ENCODE measurements at places on chromosomes 2 and 18.
A peak's percentile ranks its signal among the peaks of the same experiment; 100 is the strongest.

DNA sequence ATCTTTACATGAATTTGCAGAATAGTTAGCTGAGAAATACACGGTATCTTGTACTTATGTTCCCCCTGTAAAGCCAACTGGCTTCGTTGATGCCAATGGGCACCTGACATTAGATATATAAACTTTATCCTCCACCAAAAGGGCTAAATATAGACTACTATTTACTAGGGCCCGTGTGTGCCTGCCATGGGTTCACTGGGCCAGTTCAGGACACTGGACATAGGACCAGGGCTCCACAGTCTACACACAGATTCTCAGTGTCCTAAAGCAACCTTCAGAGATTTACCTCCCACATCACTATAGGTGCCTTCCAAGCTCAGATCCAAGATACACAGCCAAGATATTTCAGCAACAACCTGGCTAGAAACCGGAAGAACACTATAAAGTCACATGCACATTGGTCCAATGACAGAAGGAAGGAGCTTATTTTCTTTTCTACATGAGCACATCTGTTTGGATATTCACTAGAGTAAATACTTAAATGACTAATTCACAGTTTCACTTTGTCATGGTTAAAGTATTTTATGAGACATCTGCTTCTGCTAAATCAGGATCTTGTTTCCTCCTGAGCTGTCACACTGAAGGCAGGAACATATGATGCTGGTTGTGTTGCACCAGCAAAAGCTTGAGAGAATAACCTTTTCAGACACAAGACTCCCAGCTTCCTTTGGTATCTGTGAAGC lies 95.1 kb downstream of the MYO5B start:
- DNase-seq, result no peak

DNA sequence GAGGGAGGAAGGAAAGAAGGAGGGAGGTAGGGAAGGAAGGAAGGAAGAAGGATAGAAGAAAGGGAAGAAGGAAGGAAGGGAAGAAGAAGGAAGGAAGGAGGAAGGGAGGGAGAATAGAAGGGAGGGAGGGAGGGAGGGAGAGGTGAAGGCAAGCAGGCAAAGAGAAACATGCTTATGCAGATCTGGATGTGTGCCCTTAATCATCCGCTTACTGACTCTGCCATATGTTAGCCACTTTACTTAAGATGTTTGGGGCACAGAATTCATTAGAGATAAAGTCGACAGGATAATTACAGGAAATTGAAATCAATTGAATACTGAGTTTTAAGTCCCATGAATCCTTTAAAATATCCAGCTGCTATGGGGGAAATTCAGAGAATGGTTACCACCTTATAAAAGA lies 334.2 kb downstream of the GRB14 start:
- no peak for DNase-seq

- no peak for DNase-seq
Measured at GRCh38 chr2:116754381-116755101, 1060.0 kb upstream of the DDX18 start.

DNA sequence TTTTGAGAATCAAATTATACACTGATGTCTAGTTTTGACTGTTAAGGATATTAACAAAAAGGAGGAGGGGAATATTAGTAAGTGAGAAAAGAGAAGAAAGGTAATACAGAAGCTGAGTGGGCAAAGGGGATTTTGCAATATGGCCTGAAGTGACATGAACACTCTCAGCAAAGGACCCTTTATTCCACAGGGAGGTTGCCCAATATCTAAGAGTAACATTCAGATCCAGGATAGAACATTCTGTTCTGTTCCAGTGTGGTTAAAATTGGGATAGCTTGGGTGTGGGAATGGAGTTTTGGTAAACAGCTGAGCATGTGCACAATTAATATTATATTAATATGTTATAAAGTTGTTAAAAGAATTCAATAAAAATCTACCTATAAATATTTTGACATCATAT lies 120.1 kb downstream of the ZNF385B start:
- DNase-seq, result no peak

DNA sequence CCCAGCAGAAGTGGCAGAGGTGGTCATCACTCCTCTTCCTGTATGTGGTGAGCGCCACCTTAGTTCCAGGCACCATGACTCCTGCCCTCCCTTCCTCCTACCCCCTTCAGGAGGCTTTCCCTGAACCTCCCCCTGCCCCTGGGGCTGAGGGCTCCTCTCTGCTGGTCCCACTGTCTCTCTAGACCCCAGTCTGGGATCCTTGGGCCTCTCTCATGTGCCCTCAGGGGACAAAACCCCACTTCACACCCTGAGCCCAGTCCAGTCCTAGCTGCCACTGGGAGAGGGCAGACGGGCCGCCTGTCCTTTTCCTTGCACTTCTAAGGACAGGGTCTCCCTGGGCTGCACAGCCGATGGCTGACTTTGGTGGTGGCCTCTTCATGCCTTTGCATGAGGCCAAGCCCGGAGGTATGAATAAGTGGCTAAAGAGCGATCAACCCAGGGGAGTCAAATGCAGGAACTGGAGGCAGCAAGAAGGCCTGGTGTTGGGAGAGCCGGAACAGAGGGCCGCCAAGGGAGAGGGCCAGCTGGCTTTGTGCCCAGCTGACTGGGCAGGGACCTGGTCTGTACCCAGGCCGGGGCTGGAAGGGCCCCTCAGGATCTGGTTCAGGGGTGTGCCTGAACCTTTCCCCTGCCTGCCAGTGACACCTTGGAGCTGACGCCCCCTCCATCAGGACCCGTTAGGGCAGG lies 29.5 kb downstream of the GLI2 start:
- DNase-seq, result no peak

- peak; percentile 62 for DNase-seq
Measured at GRCh38 chr18:62523631-62524439, 1.0 kb downstream of the ZCCHC2 start.

GRCh38 chr2:158810731-158811460 lies 15.8 kb downstream of the DAPL1 start:
- DNase-seq, result no peak

- DNase-seq, result no peak
Measured at GRCh38 chr2:124325667-124326440, 300.8 kb downstream of the CNTNAP5 start.

DNA sequence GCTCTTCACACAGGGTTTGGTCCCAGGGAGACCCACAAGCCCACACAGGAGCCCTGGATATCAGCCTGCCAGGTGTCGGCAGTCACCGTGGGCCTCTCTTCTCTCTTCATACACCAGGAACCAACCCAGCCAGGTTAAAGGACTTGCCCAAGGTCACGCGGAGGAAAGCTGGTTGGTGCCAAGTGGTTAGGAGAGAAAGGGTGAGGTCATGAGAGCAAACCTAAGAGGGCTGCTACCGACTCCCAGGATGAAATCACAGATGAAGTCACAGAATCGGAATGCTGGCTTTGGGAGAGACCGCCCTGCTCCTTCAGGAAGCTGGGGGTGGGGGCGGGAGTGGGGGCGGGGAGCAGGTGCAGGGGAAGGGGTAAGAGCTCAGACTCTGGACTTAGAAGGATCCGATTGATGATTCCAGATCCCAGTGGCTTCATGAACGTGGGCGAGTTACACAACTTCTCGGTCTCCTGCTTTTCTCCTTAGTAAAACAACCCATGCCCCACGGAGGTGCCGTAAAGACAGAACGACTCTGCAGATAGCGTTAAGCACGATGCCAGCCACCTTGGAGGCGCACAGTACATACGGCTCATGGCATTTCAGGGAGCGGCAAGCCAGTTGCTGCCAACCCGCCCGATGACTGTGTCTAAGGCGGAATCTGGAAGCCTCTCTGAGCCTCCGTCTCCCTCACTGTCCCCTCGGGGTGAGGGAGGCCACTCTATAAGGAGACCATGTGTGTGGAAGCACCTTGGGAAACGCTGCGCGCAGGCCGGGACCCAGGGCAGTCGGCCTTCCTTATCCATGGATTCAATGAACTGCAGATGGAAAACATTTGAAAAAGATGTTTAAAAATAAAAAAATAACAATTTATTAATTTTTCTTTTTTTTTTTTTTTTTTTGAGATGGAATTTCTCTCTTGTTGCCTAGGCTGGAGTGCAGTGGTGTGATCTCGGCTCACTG lies 23.0 kb upstream of the TAF1B start:
- no peak for DNase-seq

GRCh38 chr2:139798391-139798790 lies 1018.2 kb upstream of the NXPH2 start:
- DNase-seq, result no peak

- DNase-seq, result no peak
Measured at GRCh38 chr2:227406177-227407031, 18.7 kb upstream of the SCYGR1 start.

DNA sequence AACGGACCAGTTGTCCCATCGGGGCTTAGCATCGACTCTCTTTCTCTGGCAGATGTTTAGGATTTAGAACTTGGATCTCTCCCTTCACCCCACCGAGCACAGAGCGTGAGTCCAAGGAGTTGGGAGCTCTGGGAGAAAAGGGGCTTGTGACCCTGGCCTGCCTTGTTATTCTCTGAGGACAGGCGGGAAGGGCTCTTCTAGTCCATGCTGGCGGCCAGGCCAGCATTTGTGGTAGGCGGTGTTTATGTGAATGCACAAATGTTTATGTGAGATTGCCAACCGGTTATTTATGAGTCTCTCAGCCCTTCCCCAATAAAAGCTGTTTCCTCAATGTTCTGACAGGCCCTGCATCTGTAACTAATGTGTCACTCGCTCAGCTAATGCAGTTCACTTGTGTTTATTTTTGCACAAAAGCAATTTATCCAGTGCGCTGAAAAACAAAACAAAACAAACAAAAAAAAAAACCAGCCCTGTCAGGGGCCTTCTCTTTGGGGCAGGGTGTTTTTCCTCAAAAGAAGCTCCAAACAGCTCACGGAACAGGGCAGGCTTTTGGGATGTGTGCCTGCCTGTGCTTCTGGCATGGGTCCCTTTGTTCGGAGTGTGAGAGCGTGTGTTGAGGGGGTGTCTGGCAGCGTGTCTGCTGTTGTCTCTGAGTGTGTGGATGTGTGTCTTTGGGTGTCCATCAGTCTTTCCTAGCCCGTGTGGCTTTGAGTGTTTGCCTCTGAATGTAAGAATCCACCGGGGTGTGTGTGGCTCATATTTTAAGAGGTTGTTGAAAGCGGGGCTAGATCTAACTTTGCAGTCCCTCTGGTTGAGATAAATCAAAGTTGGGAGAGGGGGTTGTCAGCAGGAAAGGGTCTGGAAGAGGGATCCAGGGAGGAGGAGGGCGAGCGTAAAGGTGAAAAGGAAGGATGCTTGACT lies 52.8 kb upstream of the HAAO start:
- no peak for DNase-seq

- no peak for DNase-seq
Measured at GRCh38 chr2:77977471-77978063, 455.4 kb upstream of the LRRTM4 start.

DNA sequence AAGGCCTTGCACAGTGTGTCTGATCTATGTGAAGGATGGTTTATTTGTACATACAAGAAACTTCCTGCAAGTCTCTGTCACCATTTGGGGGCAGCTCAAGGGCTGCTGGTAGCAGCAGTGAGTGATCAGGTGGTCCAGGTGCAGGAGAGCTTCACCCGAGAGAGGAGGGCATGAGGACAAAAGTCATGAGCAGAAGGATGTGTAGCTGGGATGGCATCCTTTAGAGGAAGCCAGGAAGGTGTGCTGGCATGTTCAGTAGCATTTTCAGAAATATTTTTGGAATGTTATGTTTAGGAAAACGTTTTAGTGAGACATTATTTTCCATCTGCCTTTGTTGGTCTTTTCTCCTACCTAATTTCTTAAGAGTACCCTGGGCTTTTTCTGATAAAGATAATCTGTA lies 31.9 kb downstream of the VWA3B start:
- DNase-seq, result no peak

DNA sequence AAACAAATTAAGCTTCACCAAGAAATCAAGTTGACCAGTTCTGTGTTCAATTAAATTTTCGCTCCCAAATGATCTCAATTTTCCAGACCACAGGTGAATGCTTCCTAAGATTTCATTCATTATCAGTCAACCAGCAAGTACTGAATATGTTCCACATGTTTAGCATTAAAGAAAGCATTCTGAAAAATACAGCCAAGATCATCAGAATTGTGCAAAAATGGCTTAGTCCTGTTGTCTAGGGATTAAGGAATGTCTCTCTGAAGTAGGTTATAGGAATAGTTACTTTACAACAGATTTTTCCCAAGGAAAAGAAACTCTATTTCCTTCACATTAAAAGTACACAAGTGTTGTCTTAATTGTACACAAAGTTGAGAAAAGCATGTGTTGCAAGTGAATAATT lies 69.2 kb downstream of the NRXN1 start:
- no peak for DNase-seq

DNA sequence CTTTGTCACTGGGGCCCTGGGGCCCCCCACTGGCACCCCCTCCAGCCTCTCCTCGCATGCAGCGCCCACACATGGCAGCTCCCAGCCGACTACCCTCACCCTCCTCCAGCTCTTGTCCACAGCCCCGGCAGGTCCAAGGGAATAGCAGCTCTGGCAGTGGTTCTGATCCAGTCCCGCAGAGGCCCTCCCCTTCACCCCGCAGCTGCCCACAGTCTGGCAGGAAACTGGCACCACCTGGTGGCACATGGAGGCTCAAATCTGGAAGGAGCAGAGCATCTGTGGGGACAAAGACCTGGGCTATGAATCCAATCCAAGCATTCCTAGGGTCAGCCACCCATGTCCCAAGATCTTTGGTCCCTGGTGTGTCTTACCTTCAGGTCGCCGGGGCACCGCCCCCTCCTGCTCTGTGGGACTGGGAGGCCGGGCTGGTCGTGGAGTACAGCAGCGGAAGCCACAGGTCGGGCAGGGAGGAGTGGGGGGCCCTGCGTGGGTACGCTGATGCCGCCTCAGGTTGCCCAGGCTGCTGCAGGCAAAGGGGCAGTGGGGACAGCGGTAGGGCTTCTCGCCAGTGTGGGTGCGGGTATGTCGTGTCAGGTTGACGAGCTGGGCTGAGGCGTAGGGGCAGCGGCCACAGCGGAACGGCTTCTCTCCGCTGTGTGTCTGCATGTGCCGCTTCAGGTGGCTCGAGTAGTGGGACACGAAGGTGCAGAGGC lies 2.3 kb downstream of the ZNF513 start:
- DNase-seq, result no peak

- DNase-seq, result no peak
Measured at GRCh38 chr2:99490623-99491461, 1.0 kb upstream of the REV1 start.

GRCh38 chr2:104321116-104321795 lies 532.7 kb upstream of the POU3F3 start:
- DNase-seq, result no peak

DNA sequence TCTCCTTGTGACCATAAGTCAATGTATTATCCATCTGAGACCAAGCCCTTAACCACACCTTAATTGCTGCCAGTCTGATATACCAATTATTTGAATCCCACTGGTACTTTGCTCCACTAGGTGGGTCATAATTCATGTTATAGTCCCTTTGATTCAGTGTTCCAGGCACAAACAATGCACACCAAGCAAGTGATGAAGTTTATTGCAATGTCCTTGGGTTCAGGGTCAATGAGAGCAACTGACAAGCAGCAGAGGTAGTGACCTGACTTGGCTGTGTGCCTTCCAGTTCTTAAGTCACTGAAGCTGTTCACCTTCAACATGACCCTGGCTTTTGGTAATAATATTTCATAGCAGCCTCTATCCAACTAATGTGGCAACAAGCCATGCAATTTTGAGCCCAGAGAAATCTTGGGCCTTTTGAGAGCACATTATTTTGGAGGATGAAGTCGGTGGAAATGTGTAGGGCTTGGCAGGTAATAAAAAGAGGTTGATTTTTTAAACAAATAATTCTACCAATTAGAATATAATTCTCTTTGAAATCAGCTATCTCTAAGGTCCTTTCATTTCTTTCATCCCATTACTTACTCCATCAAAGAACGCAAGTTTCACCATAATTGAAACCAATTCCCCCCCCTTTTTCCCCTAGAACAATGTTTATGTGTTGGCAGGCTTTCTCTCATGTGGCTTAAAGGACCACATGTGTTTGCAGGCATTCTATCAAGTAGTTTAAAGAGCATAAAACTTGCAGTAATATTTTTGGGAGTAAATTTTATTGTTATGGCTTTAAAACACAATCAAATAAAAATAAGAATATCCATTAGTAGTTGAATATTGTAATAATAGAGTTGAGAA lies 3.1 kb upstream of the CPO start:
- DNase-seq, result no peak

Data from T-helper 1 cell (primary cell).